M059J (cell line): ENCODE measurements at places on chromosomes 1 and 21.

- DNase-seq, result no peak
Measured at GRCh38 chr1:60637651-60638050, 444.7 kb upstream of the NFIA start.

- DNase-seq, result no peak
Measured at GRCh38 chr1:162070094-162070748, 730 bp downstream of the NOS1AP start.

GRCh38 chr21:43868461-43868860, 3.4 kb downstream of the AGPAT3 start:
- DNase-seq, result no peak

- peak; percentile 58 for DNase-seq
Measured at GRCh38 chr1:220487297-220487820, 40.6 kb upstream of the MARK1 start.

DNA sequence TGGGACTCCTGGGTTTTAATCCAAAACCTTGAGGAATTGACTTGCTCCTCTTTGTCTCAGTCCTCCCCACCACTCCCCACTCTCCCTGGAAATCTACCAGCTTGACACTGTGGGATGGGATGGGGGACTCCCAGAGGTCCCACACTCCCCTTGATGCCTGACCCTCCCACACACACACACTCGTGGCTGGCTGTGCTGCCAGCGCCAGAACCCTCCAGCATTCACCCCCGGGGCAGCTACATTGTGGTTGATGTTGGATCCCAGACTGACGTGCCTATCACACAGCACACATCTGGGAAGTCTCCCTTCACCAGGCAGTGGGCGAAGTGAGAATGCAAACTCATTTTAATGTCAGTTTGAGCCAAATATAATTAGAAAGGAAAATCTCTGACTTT, 10.0 kb downstream of the KIRREL1 start:
- peak; percentile 84 for DNase-seq

- DNase-seq, result no peak
Measured at GRCh38 chr1:228009828-228010775, 3.3 kb downstream of the WNT3A start.

GRCh38 chr1:33656467-33657005, 184.1 kb downstream of the ZSCAN20 start:
- DNase-seq, result no peak

- no peak for DNase-seq
Measured at GRCh38 chr1:218254296-218254946, 30.7 kb upstream of the RRP15 start.

- DNase-seq, result peak; percentile 20
Measured at GRCh38 chr1:116232989-116233514, 121.9 kb downstream of the MAB21L3 start.

GRCh38 chr1:212937034-212937433, 13.3 kb upstream of the VASH2 start:
- DNase-seq, result no peak
